OCI-LY7 (cell line): ENCODE measurements at places on chromosomes 13 and 19. TPM values are rescaled to one million over a fixed set of nuclear protein-coding genes. Genes with fewer than 3 reads are reported as not detected.

- no peak for DNase-seq
Observed at GRCh38 chr13:36001561-36001960, 129.6 kb downstream of the DCLK1 start.

DNA sequence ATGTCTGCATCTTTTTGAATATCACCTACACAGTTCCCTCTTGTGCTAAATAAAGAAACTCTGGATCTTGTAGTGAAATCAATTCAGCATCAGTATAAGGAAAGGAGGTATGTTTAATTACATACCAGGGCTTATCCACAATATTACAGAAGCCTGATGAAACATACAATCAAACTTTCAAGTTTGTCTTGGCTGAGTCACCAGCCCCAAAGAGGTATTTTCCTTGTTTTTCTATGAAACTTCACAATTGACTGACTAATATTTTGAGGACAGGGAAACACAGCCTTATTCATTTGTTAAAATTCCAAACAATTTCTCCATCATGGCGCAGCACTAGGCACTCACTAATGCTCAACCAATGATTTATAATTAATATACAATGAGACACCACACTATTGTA, 952.4 kb downstream of the PCDH17 start:
- no peak for DNase-seq

DNA sequence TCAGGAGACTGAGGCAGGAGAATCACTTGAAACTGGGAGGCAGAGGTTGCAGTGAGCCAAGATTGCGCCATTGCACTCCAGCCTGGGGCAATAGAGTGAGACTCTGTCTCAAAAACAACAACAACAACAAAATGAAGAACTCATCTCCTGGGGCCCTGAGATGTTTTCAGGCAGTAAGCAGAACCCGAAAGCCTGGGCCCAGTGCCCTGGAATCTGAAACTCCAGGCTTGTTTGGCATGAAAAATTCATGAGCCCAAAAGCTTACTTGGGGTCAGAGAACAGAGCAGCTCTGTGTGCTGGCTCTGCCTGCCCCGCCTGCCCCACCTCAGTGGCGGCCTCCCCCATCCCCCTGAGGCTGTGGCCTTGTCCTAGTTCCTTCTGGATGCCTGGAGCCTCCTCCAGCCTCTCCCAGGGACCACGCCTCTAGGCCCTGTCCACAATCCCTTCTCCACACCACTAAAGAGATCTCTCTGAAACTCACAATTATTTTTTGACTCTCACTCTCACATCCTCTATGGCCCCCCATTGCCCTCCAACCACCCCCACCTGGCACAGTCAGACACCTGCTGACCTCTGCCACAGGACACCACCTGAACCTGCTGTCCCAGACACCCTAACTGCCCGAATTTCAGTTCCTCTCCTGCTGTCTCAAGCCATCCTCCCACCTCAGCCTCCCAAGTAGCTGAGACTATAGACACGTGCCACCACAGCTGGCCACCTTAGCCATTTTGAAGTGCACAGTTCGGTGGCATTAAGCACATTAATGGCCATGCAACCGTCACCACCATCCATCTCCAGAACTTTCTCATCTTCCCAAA, 6.9 kb upstream of the AP1M2 start:
- peak; percentile 95 for DNase-seq

OCEL1 gene
- total RNA-seq = 29.5 and 38.8 TPM in 2 replicates
